Suppressor macrophage treated with lipopolysaccharide for 4 hours (primary cell): ENCODE measurements at places on chromosomes 4 and X.

DNA sequence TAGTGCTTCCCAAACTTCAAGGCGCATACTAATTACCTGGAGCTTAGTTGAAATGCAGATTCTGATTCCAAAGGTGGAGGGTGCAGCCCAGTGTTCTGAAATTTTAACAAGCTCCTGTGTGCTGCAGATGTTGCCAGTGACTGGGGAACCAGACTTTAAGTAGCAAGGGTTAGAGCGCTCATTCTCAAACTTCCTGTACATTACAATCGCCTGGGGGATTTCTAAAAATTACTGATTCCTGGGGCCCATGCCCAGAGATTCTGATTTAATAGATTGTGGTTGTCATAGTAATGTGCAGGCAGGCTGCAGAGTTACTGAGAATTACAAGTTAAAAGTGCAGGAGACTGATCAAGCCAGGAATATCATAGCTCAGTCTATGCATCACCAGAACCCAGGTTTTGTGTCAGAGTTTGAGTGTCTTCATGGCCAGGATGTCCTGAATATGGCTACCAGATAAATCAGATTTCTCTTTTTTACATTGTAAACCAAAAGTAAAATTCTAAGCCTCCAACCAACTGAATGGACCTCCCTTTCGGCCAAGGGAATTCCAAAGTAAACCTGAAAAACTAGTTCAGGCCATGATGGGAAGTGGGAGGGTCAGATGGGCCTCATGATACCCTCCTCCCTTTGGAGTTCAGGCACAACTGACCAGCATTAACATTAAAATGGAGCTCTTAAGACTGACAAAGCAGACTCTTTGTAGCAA lies 121.6 kb downstream of the ATXN3L start:
- no peak for DNase-seq

DNA sequence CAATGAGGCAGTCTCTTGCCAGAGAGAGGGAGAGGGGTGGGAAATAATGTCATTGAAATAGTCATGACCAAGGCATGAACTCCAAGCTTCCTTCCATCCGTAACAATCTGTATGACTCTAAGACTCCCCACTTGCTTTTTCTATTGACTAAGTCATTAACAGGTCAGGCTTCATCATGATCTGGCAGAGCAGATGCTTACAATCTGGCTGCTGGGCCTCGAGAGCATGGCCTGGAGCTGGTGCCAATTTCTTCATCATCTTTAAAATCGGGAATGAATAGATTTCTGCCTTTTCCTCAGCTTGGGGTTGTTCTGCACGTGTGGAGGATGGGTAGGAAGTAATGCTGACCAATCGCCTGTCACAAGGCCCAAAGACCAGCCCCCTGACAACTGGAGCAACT lies 280.6 kb upstream of the CLNK start:
- DNase-seq, result no peak

GRCh38 chr4:182293691-182294255 lies 50.6 kb downstream of the TENM3 start:
- DNase-seq, result no peak

DNA sequence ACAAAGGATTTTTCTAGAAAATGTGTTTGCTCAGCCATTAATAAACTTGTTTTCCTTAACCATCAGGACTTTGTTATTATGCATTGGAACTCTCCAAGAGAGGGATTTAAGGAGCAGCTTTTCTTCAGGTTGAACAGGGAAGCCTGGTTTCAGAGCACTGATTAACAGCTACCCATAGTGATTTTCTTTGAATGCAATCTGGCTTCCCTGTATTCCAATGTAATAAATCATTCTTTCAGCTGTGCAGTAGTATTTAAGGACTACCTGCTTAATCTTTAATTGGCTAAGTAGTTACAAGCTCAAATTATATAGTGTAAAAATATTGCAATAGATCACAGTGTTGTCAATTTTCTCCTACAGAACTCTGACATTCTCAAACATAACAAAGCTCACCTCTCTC lies 77.5 kb downstream of the TMEM156 start:
- no peak for DNase-seq

DNA sequence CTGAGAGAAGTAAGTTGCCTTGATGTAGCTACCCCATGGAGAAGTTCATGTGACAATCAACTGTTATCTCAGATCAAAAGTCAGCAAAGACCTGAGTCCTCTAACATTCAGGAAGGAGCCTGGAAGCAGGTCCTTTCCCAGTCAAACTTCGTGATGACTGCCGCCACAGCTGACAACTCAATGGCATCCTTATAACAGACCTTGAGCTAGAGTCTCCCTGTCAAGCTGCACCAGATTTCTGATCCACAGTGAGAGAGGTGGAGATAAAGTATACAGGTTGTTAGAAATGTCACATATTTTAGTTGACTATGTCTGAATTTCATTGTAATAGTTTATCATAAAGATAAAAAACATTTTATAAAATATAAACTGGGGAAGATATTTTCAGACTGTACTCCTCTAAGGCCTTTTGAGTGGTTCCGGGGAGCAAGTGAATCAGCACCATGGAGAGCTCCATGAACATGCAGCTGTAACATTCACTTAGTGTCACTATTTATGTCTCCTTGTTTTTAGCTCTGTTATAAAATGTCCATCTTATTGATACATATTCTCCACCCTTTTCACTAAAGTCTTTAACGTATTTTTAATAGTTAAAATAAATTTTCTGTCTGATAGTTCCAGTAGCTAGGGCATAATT lies 1653.5 kb upstream of the AGA start:
- DNase-seq, result no peak

- DNase-seq, result no peak
These were observed 36.1 kb downstream of the HDAC8 start for GRCh38 chrX:72536542-72536941.

- no peak for DNase-seq
These were observed 27.3 kb downstream of the OFD1 start for GRCh38 chrX:13761606-13762414.

GRCh38 chr4:137394018-137394417 lies 138.3 kb downstream of the PCDH18 start:
- DNase-seq, result no peak
